ENCODE measurements at places on chromosomes 7 and 10.

DNA sequence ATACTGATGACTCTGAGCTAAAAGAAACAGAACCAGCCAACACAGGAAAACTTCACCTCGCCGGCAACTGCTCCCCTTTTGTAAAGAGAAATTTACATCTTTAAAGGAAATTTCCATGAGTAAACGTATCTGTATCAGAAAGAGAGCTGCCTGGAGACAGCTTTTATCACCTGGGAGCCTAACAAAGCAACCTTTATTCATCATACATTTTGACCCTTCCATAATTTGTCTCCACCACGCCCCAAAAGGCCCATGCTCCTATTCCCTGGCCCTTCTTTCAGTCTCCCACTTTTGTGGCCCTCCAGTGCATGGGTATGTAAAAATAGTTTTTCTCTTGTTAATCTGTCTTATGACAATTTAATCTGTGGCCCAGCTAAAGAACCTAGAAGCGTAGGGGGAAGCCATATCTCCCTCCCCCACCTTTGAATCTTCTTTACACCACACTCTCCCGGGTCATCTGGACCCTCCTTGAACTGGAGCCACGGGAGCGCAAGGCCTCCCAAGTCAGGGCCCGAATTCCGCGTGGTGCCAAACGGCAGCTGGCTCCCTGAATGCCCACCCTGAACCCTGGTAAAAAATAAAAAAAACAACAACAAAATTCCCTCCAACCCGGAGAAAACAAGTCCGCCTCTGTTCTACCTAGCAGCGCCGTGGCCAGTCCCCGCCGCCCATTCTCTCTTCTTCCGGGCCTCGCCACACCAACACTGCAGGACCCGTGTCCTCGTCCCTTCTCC is 15.4 kb upstream of the FKBP9 start:
- peak; percentile 69 for DNase-seq

GRCh38 chr10:62000037-62000603 is 98.6 kb downstream of the ARID5B start:
- no peak for DNase-seq

- no peak for DNase-seq
Observed at GRCh38 chr10:72140174-72140573, 51.8 kb upstream of the SPOCK2 start.

DNA sequence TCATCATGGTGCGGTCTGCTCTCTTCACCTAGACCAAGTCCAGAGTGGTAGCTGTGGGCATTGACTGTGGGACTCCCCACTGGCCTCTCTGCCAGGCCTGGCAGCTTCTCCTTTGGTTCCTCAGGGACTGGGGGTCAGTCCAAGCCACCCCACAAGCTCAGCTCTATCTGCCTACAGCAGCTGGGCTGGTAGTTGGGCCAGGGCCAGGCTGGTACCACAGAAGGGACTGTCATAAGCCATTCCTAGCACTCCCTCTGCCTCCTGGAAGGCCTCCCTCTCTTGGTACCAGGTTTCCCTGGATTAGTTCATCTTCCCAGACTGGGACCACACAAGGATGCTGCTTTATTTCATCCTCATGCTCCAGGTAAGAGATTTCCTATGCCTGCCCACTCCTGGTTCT is 24.2 kb upstream of the UNC5B start:
- DNase-seq, result no peak

DNA sequence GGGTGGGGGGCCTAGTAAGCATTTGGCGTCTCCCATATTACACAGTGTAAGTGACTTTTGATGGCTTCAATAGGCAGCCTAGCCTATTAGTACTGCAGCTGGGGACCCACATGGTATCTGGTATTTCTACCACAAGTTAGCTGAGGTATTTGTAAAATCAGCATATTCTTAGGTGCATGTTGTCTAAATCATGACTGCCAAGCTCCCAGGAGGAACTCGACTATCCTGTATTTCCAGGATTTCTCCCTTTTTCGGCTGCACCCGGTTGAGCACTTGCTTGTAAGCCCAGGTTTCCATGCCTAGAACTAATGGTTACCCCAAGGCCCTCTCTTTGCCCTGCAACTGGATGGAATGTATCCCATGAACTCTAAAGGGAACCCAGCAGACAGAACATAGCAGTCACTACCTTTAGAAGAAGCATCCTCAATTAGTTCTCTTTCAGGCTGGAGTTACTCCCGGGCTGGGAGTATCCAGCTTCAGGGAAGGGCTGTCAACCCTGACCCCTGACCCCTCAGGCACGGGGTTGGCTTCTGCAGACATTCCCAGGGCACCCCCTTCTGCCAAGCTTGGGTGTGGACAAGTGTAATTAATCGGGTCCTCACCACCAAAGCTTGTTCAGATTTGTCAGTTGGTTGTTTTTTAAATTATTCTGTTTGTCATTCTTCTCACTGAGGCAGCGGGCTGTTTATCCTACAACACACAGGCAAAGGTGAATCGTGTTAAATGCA is 90.3 kb upstream of the PARD3 start:
- no peak for DNase-seq

DNA sequence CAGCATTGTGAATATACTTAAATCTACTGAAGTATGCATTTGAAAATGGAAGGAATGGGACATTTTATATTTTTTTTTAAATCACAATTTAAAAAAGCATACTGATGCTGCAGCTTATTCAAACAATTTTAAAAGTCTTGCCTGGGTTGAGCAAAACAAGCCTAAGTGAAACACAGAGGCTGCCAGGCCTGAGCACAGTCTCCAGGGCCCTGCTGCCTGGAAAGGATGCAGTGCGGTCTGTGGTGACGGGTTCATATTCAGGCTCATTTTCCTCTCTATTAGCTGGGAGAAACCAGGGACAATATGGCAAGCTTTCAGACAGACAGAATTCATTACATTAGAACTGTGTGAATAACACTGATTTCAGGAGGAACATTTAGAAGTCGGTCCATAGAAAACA is 251.9 kb downstream of the COBL start:
- DNase-seq, result no peak

GRCh38 chr10:86489071-86489810 is 32.4 kb downstream of the WAPL start:
- no peak for DNase-seq

DNA sequence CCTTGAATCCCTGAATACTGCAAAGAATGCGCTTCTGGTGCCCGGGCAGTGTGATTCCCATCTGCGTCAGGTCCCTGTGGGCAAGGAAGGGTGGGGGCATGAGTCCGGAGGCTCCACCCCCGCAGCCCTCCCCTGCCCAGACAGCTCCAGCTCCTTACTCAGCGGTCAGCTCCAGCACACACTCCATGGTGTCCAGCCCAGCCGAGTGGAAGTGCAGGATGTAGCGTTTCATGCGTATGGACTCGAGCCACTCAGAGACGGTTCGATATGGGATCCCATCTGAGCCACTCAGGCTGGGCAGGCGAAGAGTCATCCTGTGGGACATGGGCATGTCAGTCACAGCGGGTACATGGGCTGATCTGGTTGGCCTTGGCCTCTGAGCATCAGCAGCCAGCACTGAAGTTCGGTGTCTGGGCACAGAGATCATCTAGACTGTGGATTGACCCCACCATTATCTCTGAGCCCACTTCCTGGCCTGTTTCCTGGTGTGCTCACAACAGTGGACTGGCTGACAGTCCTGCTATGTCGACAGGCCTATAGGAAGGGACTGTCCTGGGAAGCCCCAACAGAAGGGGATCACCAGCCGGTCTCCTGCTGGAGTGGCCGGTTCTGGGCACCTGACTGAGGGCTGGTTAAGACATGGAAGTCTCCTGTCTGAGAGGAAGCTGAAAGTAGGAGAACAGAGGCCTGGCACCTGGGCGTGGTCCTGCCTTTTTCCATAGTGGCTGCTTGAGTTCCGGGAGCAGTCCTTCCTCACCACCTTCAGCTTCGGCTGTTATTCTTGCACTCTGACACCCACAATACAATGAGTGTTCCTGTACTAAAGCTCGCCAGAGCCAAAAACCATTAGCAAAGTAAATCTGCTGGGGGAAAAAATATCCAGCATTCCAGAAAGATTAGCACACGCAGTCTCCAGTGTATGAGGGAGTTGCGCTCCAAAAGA is 10.6 kb downstream of the ZYX start:
- no peak for DNase-seq

DNA sequence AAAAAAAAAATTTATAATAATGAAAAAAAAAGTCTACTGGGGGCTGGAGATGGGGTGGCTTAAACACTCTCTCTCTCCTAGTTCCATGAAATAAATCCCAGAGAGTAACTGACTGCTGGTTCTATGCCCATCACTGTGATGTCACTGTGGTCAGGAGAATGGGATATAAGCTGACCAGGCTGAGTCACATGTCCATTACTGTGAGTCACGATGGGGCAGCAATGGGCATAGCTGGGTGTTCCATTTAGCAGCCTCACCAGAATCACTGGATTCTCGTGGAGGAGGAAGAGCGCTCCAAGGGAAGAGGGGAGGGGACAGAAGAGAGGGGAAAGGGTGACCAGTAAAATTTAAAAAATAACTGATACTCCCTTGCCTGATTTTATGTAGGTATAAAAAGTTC is 37.1 kb downstream of the MASTL start:
- no peak for DNase-seq

- DNase-seq, result peak; percentile 43
Observed at GRCh38 chr7:86776136-86776535, 132.4 kb downstream of the GRM3 start.

DNA sequence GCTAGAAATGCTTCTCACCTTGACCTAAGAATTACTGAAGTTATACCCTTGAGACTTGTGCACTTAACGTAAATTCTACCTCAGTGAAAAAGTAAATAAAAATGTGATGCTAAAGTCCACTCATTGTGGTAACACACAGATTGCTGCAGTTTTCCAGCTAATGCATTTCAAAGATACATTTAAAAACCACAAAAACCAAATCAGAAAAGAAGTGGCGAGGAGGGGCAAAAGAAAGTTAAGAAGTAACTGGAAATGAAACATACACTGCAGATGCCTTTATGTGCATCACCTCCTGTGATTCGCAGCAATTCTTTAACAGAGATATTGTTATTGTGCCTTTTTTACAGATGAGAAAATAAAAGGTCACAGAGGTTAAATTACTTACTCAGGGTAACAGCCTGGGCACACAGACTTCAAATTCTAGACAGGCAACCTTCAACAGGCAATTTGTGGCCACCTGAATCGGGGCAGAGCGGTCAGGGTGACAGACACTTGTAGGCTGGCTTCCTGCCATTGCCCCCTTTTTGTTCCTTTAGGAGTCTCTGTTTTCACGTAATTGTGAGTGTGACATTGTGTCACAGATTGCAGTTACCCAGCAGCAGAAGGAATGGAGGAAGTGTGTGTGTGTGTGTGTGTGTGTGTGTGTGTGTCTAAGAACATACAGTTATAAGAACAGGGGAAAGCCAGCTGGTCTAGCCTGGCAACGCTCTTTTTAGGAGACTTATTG is 1.9 kb downstream of the WIPF3 start:
- no peak for DNase-seq

GRCh38 chr7:34664755-34665154 is 6.7 kb downstream of the NPSR1 start:
- no peak for DNase-seq

- no peak for DNase-seq
Observed at GRCh38 chr10:28530751-28531150, 2.2 kb upstream of the WAC start.

DNA sequence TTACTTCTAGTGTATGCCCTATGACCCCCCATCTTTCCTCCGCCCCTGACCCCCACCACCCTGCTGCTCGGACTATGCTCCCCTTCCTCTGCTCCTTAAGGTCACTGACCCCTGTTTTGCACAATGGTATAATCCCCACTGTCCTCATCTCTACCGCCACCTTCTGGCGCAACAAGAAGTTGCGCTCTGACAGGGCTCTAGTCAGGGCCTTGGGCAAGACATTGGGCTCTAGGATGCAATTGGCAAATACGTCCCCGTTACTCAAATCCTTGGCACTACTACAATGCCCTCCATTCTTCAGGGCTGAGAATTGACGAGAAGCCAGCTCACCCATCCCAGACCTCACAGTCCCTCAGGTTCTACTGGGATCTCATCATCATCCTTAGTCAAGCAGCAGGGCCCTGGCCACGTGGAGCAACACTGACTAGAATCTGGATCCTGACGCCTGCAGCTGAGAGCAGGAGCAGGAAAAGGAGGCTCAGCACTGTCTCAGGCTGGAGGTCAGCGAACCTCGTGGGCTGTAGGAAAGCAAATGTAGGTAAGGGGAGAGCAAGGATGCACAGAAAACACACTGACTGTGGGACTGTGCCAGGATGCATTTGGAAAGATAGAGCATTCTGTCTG is 10.6 kb downstream of the LRIT2 start:
- peak; percentile 5 for DNase-seq

DNA sequence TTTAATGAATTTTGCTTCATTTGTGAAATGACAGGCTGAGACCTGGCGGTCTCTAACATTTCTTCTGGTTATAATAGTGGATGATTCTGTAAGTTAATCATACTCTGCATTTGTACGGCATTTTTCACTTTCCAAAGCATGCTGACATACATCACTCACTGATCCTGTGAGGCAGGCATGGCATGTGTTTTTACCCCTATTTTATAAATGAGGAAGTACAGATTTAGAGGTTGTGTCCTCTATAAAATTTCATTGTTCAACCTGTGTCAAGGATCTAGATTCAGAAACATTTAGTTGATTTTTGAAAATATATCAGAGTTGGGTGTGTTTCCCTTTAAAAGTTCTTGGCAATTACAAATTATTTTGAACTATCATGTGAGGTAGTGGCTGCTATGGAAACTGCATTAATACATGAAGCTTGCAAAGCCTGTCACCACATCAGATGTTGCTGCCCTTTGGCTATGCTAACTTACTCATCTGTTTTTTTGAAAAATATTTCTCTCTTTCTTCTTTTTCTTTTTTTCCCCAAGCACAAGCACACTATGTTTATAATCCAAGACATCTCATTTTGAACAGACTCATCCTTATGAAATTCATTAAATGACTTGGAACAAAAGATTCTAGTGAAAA is 172.7 kb downstream of the GNAI1 start:
- DNase-seq, result no peak

- peak; percentile 100 for DNase-seq
Observed at GRCh38 chr7:138459413-138460175, 465 bp upstream of the TRIM24 start.

DNA sequence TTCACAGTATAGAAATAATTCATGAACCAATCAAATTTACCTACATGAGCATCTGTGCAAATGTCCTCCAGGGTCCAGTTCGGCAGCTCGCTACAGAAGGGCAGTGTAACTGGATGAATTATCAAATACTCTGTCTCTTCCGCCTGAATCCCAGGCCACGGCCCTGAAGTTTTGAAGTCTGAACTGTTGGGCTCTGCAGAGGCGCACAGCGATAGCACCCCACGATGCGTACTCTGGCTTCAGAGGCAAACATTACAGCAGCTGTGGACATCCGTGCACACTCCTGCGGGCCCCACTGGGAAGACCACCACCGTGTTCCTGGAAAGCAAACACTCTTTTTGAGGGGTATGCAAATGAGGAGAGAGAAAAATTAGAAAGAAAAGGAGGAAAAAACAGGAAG is 259.8 kb upstream of the TCERG1L start:
- DNase-seq, result no peak
